ENCODE measurements at places on chromosomes 11 and 22. TPM values are rescaled to one million over a fixed set of nuclear protein-coding genes. Genes with fewer than 3 reads are reported as not detected.

The OR8D4 gene
- total RNA-seq, result 0.11 TPM

The CCDC116 gene
- total RNA-seq, result 0.20 TPM

The PLCB3 gene
- total RNA-seq, result 75.0 TPM

The OR2AT4 gene
- total RNA-seq, result not detected

The OR10A2 gene
- total RNA-seq, result not detected

The DEUP1 gene
- not detected for total RNA-seq

The KCNJ1 gene
- not detected for total RNA-seq

The A4GALT gene
- 5.3 TPM for total RNA-seq

The B3GAT3 gene
- total RNA-seq, result 46.3 TPM

The TMEM191C gene
- total RNA-seq, result 3.0 TPM

The SMTNL1 gene
- 0.22 TPM for total RNA-seq

The BTG4 gene
- not detected for total RNA-seq

The OR51E1 gene
- total RNA-seq, result not detected

The FGF3 gene
- total RNA-seq, result not detected

The SLC22A12 gene
- not detected for total RNA-seq

- peak; percentile 98 for DNase-seq
These were observed 26.3 kb upstream of the GNB1L start for GRCh38 chr22:19880786-19881569.

DNA sequence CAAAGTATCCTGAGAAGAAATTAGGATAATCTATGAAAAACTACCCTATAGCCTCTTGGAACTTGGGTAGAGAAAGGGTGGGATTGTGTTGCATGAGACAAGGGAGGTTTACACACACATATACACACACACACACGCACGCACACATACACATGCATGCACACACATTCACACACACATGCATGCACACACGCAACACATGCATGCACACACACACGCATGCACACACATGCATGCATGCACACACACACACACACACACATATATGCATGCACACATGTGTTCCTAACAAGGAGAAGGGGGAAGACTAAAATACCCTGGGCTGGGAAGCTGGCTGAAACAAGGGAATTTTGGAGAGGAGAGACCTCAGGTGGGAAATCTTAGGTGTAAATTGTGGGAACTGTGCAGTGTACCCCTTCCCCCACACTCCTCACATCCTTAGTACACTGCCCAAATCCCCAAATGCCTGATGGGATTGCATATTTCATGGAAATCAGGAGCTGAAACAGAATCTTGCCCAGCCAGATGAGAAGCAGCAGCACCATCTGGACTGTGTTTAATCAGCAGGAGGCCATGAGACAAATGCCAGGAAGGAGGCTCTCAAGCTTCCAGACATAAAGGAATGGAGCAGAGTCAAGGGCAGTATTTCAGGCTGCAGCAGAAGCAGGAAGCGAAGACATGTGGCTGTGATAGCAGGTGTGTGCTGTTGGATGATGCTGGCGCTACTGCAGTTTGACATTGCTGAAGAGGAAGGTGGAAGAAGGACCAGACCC is 14.6 kb upstream of the POLD3 start:
- DNase-seq, result no peak

DNA sequence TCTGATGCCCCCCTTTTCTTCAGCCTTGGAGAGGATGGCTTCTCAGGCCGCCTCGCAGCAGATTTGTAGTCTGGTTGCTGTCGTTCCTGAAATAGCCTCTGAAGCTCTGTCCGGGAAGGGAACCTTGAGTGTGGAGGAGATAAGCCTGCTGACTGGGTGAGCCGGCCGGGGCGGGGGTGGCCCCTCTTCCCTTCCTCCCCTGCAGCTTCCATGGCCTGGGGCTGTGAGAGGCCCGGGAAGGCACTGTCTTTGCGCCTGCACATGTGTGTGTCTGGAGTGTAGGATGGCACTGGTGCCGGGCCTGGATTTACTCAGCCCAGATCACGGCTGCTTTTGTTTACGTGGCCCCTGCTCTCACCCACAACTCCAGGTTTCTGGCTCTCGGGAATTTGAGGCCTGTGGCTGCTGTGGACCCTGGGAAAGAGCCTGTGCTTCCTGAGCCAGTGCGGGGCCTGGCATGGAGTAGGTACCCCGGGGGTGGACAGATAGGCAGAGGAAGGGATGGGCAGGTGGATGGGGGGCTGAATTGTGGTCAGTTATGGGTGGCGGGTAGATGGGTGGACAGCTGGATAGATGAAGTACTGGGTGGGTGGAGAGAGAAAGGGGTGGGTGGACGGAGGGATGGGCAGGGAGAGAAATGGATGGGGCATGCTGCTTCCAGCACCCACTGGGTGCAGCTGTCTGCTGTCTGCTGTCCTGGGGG is 16.6 kb downstream of the KCNQ1 start:
- no peak for DNase-seq

GRCh38 chr11:112694813-112695212 is 266.4 kb upstream of the NCAM1 start:
- DNase-seq, result no peak

DNA sequence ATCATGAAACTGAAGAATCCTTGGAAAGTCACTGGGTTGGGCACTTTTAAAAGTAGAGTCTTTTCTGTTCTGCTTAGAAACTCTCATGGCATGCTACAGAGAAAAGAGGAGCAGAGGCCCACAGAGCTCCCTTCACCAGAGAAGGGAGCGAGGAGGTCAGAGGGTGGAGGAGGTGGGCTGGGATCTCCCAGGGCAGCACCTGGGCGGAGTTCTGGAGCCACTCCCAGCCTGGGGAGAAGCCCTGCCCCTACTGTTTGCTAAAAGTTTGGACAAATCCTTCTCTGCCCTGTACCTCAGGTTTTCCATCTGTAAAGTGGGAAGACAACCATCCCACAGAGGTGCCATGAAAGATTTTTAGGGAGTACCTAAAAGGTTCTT is 299.1 kb downstream of the KIRREL3 start:
- DNase-seq, result no peak

- DNase-seq, result peak; percentile 2
These were observed 33.7 kb upstream of the TH start for GRCh38 chr11:2205214-2205720.

- no peak for DNase-seq
These were observed 25.1 kb upstream of the GUCY1A2 start for GRCh38 chr11:107043242-107044006.

- DNase-seq, result peak; percentile 17
These were observed 50.0 kb upstream of the SYT13 start for GRCh38 chr11:45336136-45336535.

GRCh38 chr11:46280706-46281105 is 3.2 kb downstream of the CREB3L1 start:
- no peak for DNase-seq

GRCh38 chr22:44080936-44081861 is 57.1 kb downstream of the PARVB start:
- peak; percentile 94 for DNase-seq

GRCh38 chr11:29612423-29612822 is 404.4 kb downstream of the KCNA4 start:
- no peak for DNase-seq

DNA sequence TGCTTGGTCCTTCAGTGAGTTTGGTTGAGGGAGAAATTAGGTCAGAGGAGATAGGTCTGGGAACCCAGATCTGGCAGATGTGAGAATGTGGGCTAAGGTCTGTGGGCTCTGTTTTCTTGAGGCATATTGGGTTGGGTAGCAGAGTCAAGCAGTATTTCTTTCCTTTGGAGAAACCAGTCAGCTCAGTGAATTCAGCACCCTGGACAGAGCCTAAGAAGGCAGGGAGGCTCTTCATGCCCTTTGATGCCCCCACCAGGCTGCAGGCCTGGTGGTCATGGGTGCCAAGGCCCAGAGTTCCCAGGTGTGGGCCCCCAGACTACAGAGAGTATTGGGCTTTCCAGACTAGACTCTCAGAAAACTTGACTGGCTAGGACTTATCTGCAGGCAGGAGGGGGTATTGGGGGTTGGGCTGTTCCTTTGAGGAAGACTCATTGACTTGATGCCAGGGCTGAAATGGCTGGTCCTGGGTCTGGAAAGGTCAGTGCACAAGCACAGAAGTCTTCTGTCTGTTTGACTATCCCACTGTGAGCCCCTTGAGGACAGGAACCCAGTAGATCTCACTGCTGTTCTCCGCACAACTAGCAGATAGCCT is 45.3 kb upstream of the NECTIN1 start:
- DNase-seq, result peak; percentile 88

DNA sequence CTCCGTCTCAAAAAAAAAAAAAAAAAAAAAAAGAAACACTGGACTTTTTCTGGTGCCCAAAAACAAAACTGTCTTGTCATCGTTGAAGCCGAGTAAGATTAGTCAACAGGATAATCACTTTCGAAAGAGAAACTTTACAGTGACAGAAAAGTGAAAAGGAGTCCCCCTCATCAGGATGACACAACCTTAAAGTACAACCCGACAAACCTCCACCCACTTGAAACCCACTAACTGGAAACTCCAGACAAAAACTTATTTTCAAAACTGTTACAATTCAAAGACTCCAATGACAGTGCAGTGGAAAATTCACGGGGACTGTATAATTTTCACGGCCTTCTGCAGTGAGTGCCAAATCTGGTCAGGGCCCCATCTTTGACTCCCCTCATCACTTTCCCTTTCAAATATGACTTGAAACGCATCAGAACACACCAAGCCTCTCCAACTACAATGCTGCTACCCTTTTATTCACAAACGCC is 1.3 kb downstream of the DENND5A start:
- no peak for DNase-seq

DNA sequence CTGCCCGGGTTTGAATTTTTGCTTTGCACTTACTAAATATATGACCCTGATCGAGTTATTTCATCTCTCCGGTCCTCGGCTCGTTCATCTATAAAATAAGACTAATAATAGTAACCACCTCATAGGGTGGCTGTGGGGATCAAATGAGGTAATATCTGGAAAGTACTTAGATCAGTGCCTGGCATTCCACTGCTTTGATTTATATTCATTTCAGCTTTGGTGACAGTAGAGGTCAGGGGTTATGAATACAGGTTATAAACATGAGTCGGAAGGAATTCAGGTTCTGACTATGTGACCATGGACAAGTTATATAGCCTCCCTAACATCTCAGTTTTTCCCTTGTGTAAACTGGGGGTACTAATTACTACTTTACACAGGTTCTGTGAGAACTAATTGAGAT is 2.9 kb upstream of the TEAD1 start:
- no peak for DNase-seq

DNA sequence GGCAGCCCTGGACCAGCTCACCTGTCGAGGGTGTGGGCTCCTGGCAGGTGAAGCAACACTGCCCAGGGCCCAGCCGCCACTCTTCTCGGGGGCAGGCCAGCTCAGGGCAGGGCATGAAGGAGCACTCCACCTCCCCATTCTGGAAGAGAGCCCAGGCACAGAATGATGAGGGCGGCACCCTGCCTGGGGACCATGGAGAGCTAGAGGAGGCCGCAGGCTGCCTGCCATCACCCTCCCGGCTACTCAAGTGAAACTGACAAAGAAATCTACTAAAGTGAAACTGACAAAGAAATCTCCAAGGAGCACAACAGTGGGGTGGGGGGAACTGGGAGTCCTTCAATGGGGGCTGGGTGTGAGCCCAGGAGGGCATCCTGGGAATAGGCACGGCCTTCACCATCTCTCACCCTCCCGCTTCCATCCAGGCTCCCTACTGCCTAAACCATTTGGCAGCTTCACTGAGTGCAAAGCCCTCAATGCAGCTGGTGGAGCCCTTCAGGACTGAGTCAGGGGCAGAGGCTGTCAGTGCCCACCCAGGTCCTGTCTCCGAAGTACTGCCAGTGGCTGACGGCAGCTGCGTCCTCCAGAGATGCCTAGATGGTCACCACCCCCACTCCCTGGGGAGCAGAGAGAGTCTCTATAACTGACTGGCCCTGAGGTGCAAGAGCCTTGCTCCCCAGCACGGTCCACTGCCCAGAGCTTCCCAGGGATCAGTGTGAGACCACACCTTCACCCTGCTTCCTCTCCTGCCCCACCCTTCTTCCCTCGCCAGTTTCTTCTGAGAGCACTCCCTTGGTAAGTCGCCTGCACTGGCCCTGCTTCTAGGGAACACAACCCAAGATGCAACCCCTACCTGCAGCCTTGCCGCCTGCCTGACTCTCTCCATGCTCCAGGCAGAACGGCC is 21.7 kb downstream of the VWCE start:
- DNase-seq, result no peak

- DNase-seq, result peak; percentile 93
These were observed 24.8 kb upstream of the TTC12 start for GRCh38 chr11:113289431-113290187.

Data from endodermal cell (in vitro differentiated cells).